ENCODE measurements at places on chromosomes 7 and 10.

- DNase-seq, result no peak
Observed at GRCh38 chr10:128568990-128569945, 443.0 kb upstream of the MKI67 start.

GRCh38 chr10:106438386-106438785 is 726.1 kb downstream of the SORCS1 start:
- DNase-seq, result no peak

GRCh38 chr7:55288070-55288824 is 76.9 kb upstream of the LANCL2 start:
- DNase-seq, result no peak

GRCh38 chr10:12235796-12236195 is 39.8 kb downstream of the CDC123 start:
- no peak for DNase-seq

- DNase-seq, result no peak
Observed at GRCh38 chr10:92756201-92757065, 66.7 kb downstream of the HHEX start.

- DNase-seq, result no peak
Observed at GRCh38 chr7:83708531-83708930, 59.6 kb upstream of the SEMA3E start.

DNA sequence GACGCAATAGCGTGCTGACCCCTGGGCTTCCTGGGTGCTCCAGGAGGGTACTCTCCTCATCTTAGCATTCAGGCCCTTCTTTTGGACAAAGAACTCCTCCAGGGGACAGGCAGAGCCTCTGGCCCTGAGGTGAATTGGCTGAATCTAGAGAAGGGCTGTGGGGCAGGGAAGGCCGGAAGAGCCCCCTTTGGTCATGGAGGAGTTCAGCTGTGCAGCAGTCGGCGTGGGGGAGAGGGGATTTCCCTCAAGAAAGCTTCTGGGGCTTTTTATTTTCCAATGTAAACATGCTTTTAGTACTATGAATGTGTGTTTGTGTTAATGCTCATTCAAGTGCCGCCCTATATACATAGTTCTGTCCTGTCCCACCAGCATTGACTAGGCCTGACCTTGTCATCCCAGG is 38.8 kb downstream of the FIGNL1 start:
- DNase-seq, result no peak

DNA sequence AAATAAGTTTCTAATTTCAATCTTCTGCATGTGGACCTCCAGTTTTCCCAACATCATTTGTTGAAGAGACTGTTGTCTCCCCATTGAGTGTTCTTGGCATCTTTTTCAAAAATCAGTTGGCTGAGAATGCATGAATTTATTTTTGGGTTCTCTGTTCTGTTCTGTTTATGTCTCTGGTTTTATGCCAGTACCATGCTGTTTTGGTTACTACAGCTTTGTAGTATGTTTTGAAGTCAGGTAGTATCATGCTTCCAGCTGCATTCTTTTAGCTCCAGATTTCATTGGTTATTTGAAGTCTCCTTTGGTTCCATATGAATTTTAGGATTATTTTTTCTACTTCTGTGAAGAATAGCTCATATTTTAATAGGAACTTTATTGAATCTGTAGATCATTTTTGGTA is 21.2 kb upstream of the SFTPD start:
- DNase-seq, result no peak

- DNase-seq, result no peak
Observed at GRCh38 chr10:97494151-97494550, 4.1 kb downstream of the MMS19 start.

DNA sequence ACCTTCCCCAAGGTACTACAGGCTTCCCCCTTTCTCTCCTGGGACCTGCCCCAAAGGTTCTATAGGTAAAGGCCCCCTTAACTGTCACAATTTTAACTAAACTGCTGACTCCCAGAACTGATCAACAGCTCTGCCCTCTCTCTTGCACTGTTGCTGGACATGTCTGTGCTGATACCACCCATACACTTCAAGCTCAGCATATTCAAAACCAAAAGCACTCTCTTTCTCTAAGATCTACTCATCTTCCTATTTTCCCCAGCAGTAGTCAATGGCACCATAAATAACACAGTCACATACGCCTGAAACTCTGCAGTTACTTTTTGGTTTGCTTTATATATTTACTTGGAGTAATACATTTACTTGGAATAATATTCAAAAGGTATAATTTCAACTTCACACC is 12.3 kb downstream of the OSBPL3 start:
- DNase-seq, result no peak

- no peak for DNase-seq
Observed at GRCh38 chr10:111146025-111146640, 69.3 kb downstream of the ADRA2A start.

DNA sequence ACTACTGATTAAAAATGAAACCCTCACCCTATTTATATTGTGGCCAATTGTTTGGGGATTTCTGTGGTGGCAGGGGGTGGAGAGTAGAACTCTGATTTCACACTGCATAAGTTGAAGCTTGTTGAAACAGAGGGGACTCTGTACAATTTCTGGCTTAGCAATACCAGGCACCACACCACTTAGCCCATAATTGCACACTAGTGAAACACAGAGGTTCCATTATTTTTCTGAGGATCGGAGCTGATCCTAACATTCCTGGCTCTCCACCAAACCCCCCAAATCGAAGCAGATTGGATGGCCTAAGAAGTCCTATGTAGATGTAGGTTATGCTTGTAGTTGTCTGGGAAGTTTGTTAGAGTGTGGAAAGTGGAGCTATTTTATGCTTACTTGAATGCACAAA is 47.0 kb downstream of the PTN start:
- no peak for DNase-seq

DNA sequence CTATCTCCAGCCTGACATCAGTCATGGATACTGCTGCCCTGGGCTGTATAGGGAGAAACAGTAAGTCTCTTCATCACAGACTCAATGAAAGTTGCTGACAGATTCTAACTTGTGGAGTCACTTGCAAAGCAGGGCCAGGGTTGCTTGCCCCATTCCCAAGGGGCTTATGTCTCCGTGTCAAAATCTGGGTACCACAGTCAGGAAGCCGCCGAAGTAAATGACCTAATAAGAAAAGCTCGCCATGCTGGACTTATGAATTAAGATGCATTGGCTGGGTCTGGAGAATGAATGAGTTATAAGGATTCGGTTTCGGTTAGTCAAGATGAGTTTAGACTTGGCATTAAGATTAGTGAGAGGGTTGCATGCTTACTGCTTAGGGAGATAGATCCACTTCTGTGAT is 10.8 kb upstream of the OR6V1 start:
- DNase-seq, result no peak

- DNase-seq, result no peak
Observed at GRCh38 chr7:44629829-44630522, 23.5 kb downstream of the OGDH start.

DNA sequence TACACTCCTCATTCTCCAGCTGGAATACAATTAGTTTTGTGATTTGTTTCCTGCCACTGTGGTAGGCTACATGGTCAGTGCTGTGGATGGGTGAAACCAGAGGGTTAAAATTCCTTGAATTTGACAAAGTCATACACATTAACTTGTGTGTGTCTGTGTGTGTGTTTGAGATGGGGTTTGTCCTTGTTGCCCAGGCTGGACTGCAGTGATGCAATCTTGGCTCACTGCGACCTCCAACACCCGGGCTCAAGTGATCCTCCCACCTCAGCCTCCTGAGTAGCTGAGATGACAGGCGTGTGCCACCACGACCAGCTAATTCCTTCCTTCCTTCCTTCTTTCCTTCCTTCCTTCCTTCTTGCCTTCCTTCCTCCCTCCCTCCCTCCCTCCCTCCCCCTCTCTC is 24.8 kb upstream of the GIMAP8 start:
- DNase-seq, result no peak

- no peak for DNase-seq
Observed at GRCh38 chr7:134948246-134948645, 38.1 kb upstream of the AGBL3 start.

DNA sequence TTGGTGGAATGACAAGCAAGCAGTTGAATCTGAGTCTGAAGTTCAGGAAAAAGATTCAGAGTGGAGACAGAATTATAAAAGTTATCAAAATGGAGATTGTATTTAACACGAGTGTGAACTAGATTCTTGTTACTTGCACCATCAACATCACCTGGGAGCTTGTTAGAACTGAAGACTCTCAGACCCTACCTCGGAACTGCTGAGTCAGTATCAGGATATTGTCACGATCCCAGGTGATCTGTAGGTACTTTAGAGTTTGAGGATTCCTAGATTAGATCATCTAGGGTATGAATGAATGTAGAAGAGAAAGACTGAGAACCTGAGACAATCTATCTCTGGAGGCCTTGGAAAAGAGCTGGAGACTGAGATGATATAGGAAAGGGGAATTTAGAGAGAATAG is 194.1 kb downstream of the CTTNBP2 start:
- DNase-seq, result no peak

GRCh38 chr7:134639061-134639460 is 7.6 kb upstream of the BPGM start:
- no peak for DNase-seq

GRCh38 chr10:21689881-21690280 is 155.8 kb downstream of the MLLT10 start:
- no peak for DNase-seq

DNA sequence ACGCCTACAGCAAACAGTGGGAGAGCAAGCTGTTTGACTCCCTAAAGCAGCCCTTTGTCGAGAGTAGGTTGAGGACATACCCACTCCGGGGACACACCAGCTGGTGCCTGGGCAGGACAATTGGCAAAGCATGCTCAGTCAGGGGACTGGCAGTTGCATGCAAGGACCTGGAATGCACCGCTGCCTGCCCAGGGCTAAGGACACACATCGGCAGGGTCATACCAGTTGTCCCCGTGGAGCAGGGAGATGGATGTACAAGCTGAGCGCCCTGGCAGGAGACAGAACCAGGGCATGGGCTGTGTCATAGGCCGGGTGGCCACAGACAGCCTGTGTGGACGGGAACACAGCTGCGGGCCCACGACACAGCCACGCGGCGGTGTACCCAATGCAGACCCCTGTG is 18.3 kb upstream of the ELN start:
- DNase-seq, result no peak

DNA sequence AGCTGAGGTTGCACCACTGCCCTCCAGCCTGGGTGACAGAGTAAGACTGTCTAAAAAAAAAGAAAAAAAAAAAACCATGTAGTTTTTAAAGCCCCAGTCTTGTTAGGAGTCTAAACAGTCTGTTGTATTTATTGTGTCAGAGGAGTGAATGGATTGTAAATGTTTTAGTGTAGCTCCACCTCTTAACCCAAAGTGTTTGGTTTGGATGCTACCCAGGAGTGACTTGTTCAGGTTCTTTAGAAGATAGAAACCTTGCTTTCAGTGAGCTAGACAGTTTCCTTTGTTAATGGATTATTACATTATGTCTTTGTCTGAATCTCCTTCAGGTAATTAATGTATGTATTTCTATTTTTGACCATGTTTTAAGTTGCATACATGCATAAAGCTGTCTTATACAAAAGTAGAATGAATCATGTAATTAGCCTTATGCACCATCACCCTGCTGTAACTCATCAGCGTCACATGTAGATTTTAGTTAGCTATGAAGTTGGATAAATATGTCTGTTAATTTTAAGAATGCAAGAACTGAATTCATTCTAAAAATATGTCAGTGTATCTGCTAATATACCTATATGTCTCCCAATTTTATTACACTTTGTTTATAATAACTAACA is 97.7 kb downstream of the TAF3 start:
- no peak for DNase-seq

- DNase-seq, result no peak
Observed at GRCh38 chr7:154916381-154916780, 86.5 kb downstream of the PAXIP1 start.

GRCh38 chr7:33109758-33110238 is 594 bp upstream of the RP9 start:
- peak; percentile 24 for DNase-seq

GRCh38 chr10:119502209-119502608 is 40.3 kb downstream of the RGS10 start:
- DNase-seq, result no peak

DNA sequence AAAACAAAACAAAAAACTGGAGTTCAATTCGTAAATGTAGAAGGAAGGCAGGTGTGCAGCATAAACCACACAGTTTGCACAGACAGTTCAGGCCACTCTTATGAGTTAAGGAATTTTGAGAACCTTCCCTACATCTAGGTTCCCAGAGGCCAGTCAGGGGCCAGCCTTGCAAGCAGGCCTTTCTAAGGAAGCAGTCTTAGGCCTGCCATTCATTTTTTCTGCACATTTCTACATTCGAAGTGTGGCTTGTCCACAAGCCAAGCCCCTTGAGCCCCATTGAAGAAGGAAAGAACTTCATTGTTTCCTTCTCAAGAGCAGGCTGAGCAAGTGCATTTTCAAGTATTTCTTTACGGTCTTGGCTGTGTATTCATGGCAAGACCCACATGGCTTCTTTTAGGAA is 11.4 kb upstream of the OSBPL3 start:
- DNase-seq, result no peak

DNA sequence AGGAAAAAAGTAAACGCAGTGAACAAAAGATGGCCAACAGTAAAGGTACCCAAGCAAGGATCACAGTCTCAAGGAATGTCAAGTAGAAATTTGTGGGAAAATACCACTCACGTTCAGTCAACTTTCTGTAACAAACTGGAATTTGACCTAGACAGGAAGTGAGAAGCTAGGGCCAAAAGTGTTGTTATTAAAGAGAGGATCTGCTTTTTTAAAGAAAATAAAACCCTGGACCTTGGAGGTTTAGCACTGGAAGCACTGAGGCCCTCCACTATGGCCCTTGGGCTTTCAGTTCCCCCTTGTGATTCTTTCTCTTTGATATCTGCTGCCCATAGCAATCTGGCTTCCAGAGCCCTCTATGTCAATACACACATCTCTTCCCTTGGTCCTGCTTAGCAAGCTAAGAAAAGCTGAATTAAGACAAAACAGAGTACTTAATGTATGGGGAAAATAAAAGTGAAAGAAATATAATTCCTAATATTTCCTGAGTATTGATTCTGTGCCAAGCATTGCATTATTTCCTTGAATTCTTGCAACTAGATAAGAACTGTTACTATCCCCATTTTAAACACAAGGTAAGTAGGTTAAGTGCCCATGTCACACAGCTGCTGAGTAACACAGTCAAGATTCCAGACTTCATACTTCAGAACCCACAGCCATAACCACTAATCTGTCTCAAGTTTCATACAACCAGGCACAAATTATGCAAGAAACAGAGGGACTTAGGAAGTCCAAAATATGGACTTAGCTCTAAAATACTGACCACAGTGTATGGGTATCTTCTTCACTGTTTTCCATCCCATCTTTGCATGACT is 2.6 kb upstream of the ZNF438 start:
- DNase-seq, result no peak

DNA sequence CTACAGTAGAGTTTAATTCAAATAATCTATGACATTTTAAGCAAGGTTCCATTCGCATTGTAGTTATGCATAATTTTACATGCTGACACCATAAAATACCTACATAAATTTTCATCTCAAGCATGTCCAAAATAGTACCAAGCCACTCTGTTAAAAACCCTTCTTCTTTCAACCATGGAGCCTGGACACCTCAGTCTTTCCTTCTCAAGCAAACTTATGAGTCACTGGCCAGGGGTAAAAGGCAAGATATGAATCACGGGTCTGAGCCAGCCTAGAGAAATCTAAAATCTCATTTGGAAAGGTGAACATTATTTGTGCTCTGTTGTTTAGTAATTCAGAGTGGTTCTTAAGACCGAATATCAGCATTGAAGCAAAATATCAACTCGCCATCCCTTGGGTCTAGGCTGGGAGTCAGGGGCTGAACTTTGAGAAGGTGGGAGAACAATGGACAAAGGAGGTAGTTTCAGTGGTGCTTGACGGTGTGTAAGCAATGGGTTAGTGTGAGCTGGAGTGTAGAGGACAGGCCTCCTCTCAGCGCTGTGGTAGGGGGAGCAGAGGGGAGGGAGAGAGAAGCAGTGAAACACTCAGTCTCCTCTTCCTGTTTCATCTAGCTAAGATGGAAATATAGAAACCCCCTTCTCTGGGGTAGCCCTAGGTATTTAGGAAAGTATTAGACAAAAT is 19.1 kb upstream of the GPAM start:
- no peak for DNase-seq
